OCI-LY7 (cell line): ENCODE measurements at places on chromosomes 11 and 22. TPM values are rescaled to one million over a fixed set of nuclear protein-coding genes. Genes with fewer than 3 reads are reported as not detected.

DNA sequence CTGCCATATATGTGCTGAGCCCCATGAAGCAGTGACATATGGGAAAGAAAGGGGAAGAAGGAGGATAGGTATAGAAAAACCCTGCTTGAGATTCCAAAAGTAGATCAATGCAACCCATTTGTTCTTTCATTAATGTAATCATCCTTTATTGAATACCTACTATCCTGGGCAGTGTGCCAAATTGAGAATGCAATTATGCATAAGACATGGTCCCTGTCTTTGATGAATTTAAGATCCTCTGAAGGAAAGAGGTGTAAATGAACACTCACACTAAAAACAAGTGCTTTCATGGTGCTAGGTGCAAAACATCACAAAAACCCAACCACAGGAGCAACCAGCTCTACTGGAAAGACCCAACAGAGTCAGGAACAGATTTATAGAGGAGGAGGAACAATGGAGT, 29.7 kb downstream of the FLI1 start:
- DNase-seq = no peak

DNA sequence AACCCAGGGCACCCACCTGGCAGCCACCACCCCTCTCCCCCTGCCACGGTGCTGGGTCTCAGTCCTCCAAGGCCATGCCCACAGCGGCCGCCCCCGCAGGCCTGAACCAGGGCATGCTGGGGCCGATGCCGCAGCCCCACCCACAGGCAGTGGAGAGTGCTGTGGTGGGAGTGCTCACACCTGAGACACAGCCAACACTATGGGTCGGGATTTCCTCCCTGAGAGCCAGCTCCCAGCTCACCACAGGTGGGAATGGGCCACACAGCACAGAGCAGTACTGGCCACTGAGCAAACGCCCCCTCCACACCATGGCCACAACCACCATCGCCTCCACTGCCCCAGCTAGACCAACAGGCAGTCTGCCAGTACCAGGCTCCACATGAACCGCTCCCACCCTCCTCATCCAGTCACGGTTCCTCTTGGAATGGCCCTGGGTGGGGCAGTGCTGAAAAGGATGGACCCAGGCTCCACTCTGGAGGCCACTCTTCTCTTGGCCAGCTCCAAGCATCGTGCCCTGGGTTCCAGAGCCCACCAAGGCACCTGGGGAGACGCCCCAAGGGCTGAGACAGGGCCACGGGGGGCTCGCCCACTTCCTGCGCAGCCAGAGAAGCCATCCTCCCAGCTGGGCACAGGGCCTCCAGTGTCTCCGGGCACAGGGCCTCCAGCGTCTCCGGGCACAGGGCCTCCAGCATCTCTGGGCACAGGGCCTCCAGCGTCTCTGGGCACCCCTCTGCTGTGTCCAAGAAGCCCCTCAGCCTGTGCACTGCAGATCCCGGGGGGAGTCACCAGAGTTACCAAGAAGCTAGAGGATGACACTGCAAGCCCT, 14.2 kb downstream of the MOB2 start:
- DNase-seq = no peak

DNA sequence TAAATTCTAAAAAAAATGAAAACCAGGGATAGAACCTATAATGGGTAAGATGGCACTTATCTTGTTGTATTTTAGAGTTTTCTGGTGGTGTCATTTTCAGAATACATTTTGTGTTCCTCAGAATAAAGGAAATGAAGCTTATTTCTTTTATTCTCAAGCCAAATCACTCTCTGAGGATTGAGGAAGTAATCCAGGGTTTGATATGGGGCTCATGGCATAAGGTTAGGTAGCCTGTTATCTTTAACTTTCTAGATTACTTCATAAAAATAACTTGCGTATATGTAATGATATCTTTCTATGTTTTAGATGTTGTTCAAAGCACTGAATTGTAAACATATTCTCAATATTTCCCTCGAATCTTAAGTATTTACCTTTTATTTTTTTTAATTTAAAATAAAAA, 33.5 kb downstream of the PDE3B start:
- no peak for DNase-seq

DNA sequence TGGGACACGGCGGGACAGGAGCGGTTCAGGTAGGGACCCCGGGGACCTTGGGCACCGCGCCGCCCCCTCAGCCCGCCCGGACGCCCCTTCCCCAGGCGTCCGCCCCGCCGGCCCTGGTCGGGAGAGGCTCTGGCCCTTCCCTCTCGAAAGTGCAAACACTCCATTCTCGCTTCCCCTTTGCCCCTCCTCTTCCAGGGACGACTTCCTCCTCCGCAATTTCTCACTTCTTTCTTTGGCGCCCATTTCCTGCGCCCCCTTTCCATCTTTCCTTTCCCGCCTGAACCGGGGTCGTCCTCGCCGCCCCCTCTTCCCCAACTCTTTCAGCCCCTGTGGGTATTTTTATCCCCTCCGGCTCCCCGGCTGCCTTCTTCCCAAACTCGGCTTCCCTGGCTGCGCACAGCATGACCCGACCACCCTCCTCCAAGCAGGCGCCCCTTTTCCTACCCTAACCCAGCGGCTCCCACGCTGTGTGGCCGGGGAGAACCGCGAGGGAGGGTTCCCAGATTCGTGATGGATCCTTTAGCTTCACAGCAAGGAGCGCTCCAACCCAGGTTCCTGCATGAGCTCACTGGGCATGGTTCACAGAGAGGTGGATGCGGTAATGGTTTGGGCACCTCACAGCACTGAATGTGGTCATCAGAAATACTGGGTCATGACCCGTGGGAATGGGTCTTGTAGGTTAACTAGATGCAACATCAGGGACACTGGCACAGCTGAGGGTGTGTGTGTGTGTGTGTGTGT, 689 bp downstream of the RAB39A start:
- DNase-seq = peak; percentile 6

GRCh38 chr11:27563201-27563600, 56.6 kb upstream of the LIN7C start:
- no peak for DNase-seq

GRCh38 chr11:58905721-58906547, 33.4 kb upstream of the GLYATL1 start:
- DNase-seq = no peak

DNA sequence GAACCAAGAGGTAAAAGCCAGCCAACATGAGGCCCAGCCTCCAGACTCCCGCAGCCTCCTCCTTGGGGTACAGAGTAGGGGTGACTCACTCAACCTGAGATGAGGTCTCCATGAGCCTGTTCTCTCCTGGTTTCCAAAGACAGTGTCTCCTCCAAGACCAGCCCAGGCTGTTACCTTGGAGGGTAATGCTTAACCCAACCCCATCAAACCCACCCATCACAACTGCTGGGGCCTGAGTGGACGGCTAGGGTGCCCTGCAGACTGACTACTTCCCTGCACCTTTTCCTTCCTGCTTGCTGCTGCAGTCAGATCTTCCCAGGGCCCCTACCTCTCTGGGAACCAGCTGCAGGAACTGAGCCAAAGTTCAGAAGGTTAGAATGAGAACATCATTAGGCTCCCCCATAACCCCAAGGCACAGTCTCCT, 5.1 kb upstream of the NOL12 start:
- DNase-seq = no peak

DNA sequence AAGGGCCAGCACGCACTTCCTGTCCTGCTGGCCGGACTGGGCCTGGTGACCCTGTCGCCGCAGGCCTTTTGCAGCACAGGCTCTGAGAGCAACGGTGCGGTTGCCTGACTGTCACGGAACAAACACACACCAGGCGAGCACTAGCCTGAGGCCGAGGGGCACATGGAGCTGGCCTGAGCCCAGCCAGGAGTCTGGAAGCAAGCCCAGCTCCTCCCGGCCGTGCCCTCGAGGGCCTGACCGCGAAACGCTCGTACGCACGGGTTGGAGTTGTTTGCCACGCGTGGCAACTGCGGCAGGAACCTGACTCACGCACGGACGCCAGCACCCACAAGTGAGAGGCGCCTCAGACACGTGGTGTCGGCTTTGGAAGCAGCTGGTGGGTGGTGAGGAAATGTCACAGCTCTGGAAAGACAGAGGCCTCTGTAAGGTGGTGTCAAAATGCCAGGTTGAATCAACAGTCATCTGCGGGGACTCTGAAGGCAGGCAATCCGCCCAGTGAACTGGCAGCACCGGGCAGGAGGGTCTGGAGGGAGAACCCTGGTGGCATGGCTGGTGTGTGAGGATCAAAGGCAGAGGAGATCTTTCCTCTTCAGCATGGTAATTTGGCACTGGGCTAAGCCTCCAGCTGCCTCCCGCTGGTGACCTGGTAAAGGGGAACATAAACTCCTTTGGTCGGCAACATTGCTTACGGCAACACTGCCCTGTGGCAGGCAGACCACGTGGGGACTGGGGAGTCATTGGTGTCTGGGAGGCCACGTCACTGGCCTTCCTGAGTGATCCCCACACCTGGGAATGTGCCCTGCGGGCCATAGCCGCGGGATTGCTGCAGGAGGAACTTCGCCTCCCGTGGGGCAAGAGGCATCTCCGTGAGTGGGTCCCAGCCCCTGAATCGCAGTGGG, 15.3 kb upstream of the IL17REL start:
- DNase-seq = peak; percentile 9

DNA sequence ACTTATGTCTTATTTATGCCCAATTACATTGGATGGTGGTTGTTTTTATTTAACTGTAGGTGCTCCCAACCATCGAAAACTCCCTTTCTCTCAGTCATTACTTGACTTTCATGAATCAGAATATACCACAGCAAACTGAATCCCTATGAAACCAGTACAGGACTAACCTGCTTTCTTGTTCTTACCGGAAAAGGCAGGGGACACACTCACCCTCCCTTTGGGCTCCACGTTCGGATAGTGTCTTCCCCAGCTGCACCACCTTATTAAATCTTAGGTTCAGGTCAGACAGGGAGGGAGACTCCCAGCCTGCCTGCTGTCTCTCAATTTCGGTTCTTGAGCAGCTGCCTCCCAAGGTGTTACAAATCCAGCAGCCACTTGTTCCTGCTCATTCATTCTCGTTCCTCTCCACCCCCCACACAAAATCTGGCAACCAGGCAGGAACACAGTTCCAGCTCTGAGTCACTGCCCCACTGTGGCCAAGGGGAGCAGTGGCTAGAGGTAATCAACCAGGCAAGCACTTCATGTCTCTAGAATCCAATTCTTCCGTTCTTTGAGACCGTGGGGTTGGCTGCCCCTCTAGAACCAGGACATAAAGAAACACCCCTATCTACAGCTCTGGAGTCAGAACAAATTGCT, 133.0 kb downstream of the PLEKHA7 start:
- no peak for DNase-seq

DNA sequence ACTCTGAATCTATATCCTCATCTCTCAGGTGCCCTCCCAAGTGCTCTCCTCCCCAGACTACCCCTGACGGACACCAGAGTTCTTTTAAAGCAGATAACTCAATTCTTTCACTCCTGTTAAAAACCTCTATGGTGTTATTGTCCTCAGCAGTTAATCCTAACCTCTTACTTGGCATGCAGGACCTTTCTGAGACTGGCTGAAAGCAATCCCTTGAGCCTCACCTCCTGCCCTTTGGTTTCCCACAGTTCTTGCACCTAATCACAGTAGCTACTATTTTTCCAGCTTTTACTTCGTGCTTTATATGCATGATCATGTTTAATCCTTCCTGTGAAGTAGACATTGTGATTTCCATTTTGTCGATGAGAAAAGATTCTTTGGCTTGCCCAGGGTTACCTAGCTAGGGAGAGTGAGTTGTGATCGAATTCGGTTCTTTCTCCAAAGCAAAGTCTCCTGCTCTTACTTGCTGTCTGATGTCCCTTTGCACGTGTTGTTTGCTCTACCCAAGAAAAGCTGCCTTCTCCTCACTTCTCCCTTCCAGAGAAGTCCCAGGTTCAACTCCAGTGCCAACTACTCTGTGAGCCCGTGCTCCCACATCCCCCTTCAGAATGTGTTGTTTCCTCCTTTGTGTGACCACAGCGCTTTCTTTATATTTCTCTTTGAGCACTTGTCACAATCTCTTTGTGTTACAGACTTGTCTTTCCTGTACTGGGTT, 2.1 kb downstream of the UBE2L3 start:
- no peak for DNase-seq

- no peak for DNase-seq
These were observed 35.7 kb downstream of the TBCEL start for GRCh38 chr11:121059605-121060004.

DNA sequence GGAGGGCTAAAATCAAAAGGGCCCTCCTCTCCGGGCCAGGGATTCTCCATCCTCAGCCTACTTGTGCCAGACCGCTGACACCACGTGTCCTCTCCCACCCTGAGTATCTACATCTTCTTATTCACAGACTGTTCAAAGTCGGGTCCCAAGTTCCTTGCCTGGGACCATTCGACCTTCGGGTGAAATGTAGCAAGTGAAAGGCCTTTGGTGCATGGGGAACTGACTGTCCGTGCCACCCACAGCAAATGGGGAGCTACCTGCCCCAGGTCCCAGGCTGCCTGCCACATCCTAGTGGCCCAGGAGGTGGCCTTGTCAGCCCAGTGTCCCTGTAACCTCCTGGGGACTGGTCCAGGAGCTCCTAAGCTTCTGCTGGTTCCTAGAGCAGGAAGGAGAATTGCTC, 67.3 kb downstream of the RTL6 start:
- no peak for DNase-seq

DNA sequence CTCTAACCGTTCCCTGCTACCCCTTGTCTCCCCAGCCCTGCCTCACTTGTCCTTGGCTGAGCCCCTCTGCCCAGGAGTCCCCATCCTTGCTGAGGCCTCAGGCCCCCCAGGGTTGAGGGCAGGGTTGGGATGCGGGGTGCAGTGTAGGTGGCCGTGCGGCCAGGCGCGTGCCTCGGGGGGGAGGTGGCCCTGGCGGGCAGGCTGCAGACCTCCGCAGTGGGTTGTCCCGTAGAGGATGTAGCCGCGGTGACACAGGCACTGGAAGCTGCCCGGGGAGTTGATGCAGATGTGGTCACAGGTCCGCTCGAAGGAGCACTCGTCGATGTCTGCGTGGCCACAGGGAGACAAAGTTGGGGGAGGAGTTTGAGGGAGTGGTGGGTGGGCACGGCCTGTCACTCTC, 41.9 kb upstream of the TTLL12 start:
- DNase-seq = no peak

- no peak for DNase-seq
These were observed 1.7 kb upstream of the CBX6 start for GRCh38 chr22:38873469-38874411.

GRCh38 chr11:3182462-3182852, 17.3 kb upstream of the OSBPL5 start:
- no peak for DNase-seq

Gene CCDC81
- total RNA-seq = 0.87 and 1.0 TPM in 2 replicates

Gene CNGA4
- total RNA-seq = 0.97 and 1.0 TPM in 2 replicates

Gene CARNS1
- total RNA-seq = 0.21 and 0.41 TPM in 2 replicates

Gene UCP2
- 358 and 389 TPM in 2 replicates for total RNA-seq
